ENCODE measurements at places on chromosomes 3 and 15.

- no peak for DNase-seq
These were observed 41.5 kb downstream of the CP start for GRCh38 chr3:149180057-149180573.

DNA sequence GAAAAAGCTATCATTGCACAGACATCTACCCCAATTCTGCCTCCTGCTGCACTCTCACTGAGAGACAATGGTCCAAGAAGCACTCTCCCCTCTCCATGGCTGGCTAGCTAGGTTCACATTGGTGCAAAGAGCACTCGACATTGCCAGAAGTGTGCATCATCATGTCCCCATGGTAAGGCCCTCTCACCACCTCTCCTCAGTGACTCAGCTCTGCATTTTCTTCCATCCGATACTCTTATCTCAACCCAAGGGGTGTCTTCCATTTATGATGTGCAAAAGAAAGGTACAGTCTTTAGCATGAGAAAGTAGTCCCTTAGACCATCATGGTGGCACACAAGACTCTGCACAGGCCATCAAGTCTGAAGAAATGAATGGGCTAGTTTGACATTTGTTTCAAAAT is 14.0 kb downstream of the RPSA start:
- DNase-seq, result no peak

- no peak for DNase-seq
These were observed 11.0 kb upstream of the ZNF662 start for GRCh38 chr3:42894698-42895579.

GRCh38 chr3:161694682-161695564 is 198.3 kb downstream of the OTOL1 start:
- no peak for DNase-seq

GRCh38 chr3:189239616-189240015 is 67.8 kb downstream of the TPRG1 start:
- no peak for DNase-seq

DNA sequence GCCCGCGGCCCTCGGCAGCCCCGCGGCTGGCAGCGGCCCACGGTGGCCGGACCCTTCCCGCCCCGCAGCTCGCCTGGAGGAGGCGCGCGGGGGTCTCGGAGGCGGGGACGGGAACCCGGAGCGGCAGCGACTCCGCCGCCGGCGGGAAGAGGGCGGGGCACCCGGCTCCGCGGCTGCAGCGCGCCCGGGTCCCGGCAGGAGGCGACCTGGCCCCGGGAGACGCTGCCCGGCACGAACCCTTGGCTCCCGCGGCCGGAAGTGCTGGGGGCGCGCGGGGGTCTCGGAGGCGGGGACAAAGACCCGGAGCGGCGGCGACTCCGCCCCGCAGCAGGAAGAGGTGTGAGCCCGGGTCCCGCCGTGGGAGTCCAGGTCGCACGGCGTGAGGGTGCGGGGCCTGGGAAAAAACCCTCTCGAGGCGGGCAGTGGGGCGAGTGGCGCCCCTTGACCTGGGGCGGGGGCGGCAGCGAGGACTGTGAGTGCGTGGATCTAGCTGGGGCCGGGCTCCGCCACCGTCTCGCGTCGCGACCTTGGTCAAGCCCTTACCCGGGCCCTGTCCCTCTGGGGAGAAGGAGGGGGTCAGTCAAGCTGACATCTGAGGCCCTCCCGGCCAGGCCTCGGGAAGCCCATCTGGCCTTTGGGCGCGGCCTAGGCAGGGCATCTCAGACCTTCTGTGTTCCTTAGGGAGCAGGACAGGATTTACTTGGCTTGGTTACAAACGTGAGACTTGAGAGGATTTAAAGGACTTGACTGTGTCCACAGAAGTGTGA is at the start of gene CIB2:
TSS of gene CIB2 (minus strand) at position 151 of the 767 bp plus-strand sequence. CDS start 230 bp downstream, outside the sequence.
- no peak for DNase-seq

DNA sequence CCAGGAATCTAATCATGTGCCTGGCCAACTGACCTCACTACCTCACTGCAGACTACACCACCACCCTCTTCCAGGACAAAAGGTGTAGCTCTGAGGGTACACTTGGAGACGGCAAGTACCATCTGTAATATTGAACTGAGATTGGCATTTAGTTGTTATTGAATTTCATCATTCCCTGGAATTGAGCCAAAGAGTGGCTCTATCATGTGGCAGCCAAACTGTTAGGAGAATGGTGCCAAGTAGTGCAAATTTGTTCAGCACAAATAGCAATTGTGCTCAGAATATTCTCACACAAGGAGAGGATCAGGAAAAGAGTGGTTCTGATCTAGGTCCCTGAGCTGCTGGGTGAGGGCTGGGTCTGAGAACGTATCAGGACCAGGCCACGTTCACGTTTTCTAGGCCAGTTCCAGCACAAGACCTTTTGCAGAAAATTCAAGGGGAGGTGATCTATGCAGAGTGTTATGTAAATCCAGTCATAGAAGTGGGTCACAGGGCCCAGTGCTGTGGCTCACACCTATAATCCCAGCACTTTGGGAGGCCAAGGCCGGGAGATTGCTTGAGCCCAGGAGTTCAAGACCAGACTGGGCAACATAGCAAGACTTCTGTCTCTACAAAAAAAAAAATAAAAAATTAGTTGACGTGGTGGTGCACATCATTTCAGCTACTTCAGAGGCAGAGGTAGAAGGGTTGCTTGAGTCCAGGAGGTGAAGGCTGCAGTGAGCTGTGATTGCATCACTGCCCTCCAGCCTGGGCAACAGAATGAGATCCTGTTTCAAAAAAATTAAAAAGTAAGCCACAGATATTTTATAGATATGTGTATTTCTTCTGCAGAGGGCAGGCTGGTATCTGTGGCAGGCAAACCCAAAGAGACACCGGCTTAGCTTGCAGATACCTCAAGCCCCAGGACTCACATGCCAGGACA is 31.9 kb upstream of the CFAP161 start:
- DNase-seq, result no peak

GRCh38 chr3:139455855-139456254 is 20.5 kb downstream of the RBP2 start:
- no peak for DNase-seq

DNA sequence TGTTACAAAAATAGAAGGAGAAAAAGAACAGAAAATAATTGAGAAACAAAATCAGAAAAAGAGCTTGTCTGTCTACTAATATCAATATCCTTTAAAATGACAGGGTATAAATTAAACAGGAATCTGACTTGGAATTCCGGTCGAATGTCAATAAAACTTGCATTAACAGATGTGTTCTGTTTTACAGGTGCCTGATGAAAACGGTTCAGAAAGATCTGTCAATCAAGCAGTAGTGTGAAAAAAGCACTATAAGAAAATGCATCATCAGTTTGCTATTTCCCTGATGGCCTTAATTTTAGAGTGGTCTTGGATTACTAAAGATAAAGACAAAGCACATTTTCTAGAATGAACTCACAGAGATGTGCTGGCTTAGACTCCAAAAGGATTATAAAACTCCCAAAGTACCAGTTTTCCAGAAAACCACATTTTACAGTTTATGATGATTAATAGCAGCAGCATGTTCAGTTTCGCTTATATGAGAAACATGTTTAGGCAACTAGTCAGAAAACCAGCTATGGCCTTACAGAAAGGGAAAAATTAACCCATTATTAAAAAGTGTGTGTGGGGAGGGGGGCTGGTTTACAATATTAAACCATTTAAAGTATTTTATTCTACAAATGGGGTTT is 8.2 kb upstream of the C3orf38 start:
- DNase-seq, result no peak

GRCh38 chr3:133464573-133464972 is 64.7 kb downstream of the BFSP2 start:
- no peak for DNase-seq

- DNase-seq, result no peak
These were observed 27.1 kb upstream of the P4HTM start for GRCh38 chr3:48962939-48963338.

DNA sequence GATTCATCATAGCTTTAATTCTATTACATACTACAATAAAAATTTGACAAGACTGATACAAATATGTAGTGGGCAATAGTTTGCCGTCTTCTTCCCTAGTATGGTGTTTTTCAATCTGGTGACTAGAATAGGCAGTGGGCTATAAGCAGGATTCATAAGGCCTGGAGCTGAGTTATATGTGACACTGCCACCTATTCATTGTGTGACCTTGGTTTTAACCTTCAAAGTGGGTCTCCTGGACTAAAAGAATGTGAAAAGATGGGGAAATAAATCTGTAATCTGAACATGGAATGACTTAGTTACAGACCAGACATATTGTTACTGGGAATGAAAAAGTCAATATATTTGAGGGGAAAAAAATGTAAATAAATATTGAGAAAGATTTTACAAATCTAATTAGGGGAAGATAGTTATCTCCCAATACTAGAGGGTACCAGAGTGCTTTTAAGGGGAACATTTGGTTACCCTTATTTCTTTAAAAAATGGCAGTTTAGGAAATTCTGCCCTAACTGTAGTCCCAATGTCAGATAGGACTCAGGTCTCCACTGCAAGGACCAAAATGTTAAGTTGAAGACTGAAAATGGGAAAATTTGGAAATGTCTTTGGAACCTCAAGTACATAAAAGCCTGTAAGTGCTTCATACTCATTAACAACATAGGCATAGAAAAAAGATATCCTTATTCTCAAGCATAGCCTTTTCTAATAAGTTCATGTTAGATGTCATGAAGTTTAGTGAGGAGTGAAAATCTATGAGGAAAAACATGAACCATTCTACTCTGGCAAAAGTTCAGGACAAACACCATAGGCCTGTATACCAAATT is 10.7 kb upstream of the SETD5 start:
- DNase-seq, result no peak

- no peak for DNase-seq
These were observed 3.3 kb downstream of the SHISA5 start for GRCh38 chr3:48500656-48501055.

DNA sequence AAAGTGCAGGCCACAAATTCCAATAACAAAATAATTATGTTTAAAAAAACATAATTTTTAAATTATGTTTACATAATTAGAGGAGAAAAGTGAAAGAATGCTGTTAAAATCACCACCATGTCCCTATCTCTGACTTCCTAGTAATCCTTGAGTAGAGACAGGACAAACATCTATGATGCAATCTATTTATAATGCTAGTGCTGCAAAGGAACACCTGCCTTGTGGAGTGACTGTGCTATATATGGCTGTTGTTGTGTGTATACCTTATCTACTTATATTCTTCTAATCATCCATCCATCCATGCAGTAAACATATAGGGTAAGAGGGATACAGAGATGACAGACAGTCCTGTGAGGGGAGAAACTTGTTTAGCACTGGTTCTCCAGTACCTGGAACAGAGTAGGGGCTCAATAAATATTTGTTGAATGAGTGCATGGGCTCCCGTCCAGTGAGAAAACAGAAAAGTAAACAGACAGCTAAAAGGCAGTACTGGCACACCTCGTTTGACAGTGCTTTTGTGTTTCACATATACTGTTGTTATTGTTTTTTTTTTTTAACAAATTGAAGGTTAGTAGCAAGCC is 229.3 kb upstream of the UBE2E1 start:
- no peak for DNase-seq

- no peak for DNase-seq
These were observed 87.5 kb downstream of the FAM43A start for GRCh38 chr3:194773216-194773615.

GRCh38 chr3:106184540-106185457 is 316.0 kb upstream of the CBLB start:
- no peak for DNase-seq

- no peak for DNase-seq
These were observed 5.7 kb downstream of the CISH start for GRCh38 chr3:50605901-50606326.

DNA sequence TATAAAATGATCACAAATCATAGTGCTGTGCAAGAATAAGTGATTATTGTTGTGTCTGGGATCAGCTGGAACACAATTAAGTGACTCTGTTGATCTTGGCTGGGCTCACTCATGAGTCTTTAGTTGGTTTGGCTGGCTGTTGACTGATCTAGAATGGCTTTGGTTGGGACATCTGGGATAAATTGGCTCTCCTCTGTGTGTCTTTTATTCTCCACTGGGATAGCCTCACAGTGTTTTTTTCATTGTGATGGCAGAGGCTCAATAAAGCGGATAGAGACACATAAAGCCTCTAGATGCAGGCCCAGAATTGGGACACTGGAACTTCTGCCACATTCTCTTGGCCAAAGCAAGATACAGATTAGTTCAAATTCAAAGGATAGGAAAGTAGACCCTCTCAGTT is 735.6 kb downstream of the PDCD6IP start:
- no peak for DNase-seq

DNA sequence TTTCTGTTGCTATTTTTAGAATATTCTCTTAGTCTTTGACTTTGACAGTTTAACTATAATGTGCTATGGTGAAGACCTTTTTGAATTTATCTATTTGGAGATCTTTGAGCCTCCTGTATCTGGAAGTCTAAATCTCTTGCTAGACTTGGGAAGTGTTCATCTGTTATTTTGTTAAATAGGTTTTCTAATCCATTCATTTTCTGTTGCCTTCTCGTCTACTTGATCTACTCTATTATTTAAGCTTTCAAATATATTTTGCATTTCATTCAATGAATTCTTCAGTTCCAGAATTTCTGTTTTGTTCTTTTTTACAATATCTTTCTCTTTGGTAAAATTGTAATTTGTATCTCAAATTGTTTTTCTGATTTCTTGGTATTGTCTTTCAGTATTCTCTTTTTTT is 47.8 kb downstream of the LEKR1 start:
- DNase-seq, result no peak

GRCh38 chr15:78205856-78206255 is 28.5 kb downstream of the ACSBG1 start:
- no peak for DNase-seq

DNA sequence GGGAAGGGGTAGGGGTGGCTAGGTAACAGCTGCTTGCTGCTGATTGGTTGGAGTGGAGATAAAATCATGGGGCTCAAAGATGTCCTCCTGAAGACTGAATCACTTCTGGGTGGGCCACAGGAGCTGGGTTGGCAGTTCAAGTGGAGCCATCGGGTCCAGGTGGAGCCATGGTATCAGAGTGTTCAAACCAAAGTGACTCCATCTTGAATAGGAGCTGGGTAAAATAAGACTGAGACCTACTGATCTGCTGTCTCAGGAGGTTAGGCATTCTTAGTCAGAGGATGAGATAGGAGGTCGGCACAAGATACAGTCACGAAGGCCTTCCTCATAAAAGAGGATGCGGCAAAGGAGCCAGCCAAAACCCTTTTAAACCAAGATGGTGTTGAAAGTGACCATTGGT is 96.5 kb downstream of the RTP4 start:
- no peak for DNase-seq

Measured in stimulated activated CD8-positive, alpha-beta memory T cell treated with anti-CD3 and anti-CD28 coated beads, Interleukin-4, amount 100 ng/mL, for 4 hours (primary cell).